ENCODE measurements at places on chromosomes 1 and 21.

DNA sequence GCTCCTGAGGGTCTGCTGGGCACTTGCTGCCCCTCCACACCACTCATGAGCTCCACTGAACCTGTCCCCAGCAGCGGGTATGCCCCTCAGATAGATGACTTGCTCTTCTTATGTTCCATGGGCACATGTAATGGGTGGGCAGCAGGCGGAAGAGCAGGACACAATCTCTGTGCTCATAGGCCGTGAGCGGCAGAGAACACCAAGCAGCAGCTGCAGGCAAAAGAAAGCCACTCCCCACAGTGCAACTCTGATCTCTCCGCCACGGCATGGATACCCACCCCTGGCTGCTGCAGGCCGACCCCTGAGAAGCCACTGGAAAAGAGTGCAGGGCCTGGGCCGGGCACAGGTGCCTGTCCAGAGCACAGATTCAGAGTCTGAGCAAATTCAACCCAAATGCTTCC lies 135.2 kb upstream of the RUNX3 start:
- no peak overlapping the region for H3K27ac ChIP-seq
- H3K4me3 ChIP-seq = no peak overlapping the region
- H3K36me3 ChIP-seq = no peaks in the 10 kb centered on the region
- no peak for DNase-seq
- H3K4me1 ChIP-seq = peaks cover 19% of the 10 kb centered on the region
- H3K27me3 ChIP-seq = no peaks in the 10 kb centered on the region

GRCh38 chr1:160143695-160144094 lies 7.7 kb upstream of the ATP1A4 start:
- H3K27me3 ChIP-seq = no peaks in the 10 kb centered on the region
- 0 out of 2 replicates have a peak overlapping the region, but pooled peaks have one; percentile 32 for H3K27ac ChIP-seq
- peaks cover 6% of the 10 kb centered on the region for H3K4me1 ChIP-seq

- no peak overlapping the region for H3K4me3 ChIP-seq
- H3K27me3 ChIP-seq = peaks cover 2% of the 10 kb centered on the region
Measured at GRCh38 chr1:203187304-203187685, 791 bp upstream of the CHI3L1 start.

- H3K27me3 ChIP-seq = peaks cover 5% of the 10 kb centered on the region
- H3K27ac ChIP-seq = no peak overlapping the region
- no peak overlapping the region for H3K4me3 ChIP-seq
- H3K4me1 ChIP-seq = no peaks in the 10 kb centered on the region
- no peak for DNase-seq
Measured at GRCh38 chr1:201317551-201317950, 34.2 kb downstream of the PKP1 start.

- no peak overlapping the region for H3K4me3 ChIP-seq
- no peak for DNase-seq
- 0 out of 2 replicates have a peak overlapping the region, but pooled peaks have one; percentile 48 for H3K27ac ChIP-seq
- H3K4me1 ChIP-seq = peaks cover 35% of the 10 kb centered on the region
Measured at GRCh38 chr1:204994086-204994862, 48.7 kb upstream of the CNTN2 start.

All from WTC11 (cell line).